NCI-H774 (cell line): ENCODE measurements at places on chromosomes 6 and 20.
A peak's percentile ranks its signal among the peaks of the same experiment; 100 is the strongest.

- DNase-seq = no peak
Measured at GRCh38 chr6:169473663-169474062, 220.0 kb upstream of the THBS2 start.

- no peak for DNase-seq
Measured at GRCh38 chr6:11413728-11414127, 123.8 kb upstream of the TMEM170B start.

DNA sequence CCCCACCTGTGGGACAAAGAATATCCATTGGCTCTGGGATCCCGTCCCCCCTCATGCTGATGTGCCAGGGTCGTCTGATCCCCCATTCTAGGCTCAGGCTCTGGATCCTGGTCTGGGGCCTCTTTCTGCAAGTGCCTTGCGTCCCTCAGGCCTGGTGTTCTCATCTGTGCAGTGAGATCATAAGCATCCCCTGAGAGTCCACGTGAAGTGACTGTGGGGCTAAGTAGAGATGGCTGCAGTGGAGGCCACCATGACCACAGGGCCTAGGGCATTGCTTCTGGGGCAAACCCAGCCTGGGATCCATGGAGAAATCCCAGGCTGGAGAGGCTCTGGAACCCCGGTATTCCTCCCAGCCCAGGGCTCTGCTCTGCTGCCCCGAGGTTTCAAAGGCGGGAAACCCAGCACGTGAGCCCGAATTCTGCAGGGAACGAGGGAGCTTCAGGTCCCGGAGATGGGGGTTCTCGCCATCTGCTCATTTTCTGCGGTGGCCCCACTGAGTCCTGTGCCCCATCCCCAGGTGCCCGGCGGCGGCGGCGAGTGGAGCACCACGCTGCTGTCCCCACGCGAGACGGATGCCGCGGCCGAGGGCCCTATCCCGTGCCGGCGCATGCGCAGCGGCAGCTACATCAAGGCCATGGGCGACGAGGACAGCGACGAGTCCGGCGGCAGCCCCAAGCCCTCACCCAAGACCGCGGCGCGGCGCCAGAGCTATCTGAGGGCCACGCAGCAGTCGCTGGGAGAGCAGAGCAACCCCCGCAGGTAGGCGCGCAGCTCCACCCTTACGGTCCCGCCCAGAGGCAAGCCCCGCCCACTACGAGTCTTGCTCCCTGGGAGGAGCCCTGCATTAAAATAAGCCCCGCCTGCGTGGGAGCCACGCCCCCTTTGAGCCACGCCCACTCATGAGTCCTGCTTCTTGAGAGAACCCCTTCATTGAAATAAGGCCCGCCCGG is 105.5 kb upstream of the MYL9 start:
- DNase-seq = peak; percentile 80

DNA sequence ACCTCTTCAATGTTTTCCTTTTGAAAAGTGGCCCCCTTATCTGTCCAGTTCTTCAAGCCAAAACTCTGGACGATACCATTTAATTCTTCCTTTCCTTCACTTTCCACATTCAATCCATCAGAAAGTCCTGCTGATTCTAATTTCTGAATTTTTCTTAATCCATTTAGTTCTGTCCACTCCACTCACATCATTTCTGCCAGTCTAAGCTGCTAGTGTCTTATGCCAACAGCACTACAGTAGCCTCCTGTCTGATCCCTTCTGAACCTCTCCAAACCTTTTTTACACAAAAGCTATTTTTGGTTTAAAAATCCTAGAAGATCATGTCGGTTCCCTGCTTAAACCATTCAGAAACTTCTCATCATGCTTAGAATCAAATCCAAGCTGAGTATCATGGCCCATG is 24.5 kb upstream of the SNAP25 start:
- no peak for DNase-seq

- no peak for DNase-seq
Measured at GRCh38 chr6:2549834-2550233, 200.9 kb downstream of the MYLK4 start.

GRCh38 chr20:32495217-32495565 is 89.9 kb downstream of the NOL4L start:
- DNase-seq = no peak

- no peak for DNase-seq
Measured at GRCh38 chr6:2792330-2793110, 27.3 kb downstream of the WRNIP1 start.

- no peak for DNase-seq
Measured at GRCh38 chr6:39887692-39888450, 46.4 kb downstream of the MOCS1 start.

GRCh38 chr6:40521496-40521895 is 65.7 kb downstream of the LRFN2 start:
- DNase-seq = no peak

DNA sequence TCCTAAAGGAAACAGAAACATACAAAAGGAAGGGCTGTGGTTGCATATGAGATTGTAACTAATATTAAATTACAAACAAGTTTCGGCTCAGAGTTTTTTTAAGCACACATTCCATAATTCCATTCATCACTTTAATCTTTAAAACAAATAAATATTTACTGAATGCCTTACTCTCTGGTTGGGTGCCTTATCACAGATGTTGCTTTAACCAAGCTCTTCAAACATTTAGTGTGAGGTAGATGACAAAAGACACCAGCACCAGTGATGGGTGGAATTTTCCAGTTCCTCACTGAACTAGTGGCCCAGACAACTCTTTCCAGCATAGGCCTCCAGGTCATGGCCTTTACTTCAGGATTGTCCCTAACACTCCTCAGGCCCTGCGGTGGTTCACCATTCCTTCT is 58.7 kb downstream of the ARHGAP18 start:
- no peak for DNase-seq

- no peak for DNase-seq
Measured at GRCh38 chr6:47064274-47064673, 22.1 kb upstream of the ADGRF1 start.

GRCh38 chr6:34648806-34649205 is 47.8 kb downstream of the ILRUN start:
- DNase-seq = no peak
